ENCODE measurements at places on chromosomes 4 and X.

- DNase-seq = no peak
Observed at GRCh38 chr4:164239433-164239832, 514.5 kb upstream of the SMIM31 start.

GRCh38 chr4:111450867-111451266 is 694.4 kb upstream of the FAM241A start:
- no peak for DNase-seq

GRCh38 chrX:116267511-116268040 is 97.0 kb downstream of the AGTR2 start:
- no peak for DNase-seq

- DNase-seq = no peak
Observed at GRCh38 chr4:76658231-76659102, 223.4 kb downstream of the SHROOM3 start.

GRCh38 chr4:107068116-107068515 is 32.0 kb upstream of the DKK2 start:
- DNase-seq = no peak

- no peak for DNase-seq
Observed at GRCh38 chr4:54726907-54727306, 69.2 kb downstream of the KIT start.

DNA sequence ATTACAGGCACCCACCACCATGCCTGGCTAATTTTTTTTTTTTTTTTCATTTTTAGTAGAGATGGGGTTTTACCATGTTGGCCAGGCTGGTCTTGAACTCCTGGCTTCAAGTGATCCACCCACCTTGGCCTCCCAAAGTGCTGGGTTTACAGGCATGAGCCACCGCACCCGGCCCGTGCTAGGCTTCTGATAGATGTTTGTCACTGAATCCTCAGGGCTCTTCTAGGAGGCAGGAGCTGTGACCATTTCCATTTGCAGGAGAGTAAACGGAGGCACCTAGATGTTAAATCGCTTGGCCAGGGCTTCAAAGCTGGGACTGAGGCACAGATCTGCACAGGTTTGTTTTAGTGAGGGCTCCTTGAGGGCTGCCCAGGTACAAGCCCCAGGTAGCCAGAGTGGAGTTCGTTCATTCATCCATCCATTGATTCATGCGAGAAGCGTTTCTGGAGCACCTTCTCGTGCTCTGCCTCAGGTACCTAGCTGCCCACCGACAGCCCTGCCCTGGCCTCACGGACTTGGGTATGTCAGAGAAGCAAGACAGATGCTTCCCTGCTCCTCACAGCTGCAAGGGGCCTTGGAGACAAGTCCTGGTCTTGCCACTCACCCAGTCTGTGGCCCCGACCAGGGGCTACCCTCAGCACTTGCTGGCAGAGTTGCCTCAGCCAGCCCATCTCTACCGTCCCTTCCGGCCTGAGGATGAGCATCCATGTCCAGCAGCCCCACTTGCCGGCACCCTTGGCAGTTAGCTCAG is 106.4 kb downstream of the PSAPL1 start:
- DNase-seq = no peak

DNA sequence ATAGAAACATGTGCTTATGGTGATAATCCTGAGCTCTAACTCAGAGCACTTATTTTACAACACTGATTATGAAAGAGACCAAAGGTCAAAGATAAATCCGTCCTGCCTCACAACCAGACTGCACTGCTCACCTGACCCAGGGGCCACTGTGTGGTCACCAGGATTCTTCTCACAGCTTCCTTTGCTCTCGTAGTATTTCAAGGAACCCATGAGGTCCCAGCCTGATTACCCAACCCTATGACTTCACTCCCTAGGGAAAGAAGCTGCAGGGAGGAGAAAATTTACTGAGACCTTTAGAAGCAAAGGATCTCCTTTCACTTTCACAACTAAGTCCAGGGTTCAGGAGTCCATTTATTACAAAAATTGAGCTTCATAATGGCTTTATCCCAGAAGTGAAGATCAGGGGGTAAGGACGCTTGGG is 9.6 kb downstream of the SLC25A5 start:
- no peak for DNase-seq

DNA sequence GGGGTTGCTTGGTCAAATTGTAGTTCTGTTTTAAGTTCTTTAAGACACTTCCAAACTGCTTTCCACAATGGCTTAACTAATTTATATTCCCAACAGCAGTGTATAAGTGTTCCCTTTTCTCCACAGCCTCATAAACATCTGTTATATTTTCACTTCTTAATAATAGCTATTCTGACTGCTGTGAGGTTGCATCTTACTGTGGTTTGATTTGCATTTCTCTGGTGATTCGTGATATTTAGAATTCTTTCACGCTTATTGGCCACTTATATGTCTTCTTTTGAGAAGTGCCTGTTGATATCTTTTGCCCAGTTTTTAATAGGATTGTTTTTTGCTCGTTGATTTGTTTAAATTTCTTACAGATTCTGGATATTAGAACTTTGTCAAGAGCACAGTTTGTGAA is 278.6 kb upstream of the ITM2A start:
- no peak for DNase-seq

GRCh38 chrX:119826399-119826959 is 26.3 kb downstream of the UPF3B start:
- no peak for DNase-seq

- no peak for DNase-seq
Observed at GRCh38 chr4:118736900-118737299, 51.7 kb downstream of the METTL14 start.

DNA sequence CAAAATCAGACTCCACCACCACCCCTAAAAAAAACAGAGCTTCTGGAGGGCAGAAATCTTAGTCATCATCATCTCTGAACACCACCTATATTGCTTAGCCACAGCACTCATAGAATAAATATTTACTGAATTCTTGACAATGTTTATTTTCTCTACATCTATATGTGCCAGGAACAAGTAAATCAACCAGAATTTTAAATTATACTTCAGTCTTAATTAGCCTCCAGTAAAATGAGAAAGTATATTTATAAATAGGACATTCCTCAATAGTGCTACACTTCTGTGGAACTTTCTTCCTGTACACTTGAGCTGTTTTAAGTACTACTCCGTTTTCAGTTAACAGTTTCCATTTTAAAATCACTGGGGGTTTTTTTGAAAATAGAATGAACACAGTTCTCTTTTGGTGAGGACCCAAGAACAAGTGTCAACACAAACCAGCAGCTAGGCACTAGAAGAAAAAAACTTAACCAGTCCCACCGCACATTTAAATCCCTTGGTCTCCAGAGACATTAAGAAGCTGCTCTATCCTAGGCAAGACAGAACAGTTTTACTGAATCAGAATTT is 25.5 kb downstream of the SMIM14 start:
- DNase-seq = no peak

- DNase-seq = no peak
Observed at GRCh38 chr4:42736527-42737195, 79.8 kb upstream of the ATP8A1 start.

- no peak for DNase-seq
Observed at GRCh38 chr4:23889814-23890341, at the start of gene PPARGC1A. PPARGC1A (minus strand) TSS chr4:23890047; CDS start chr4:23889957, 90 bp downstream.

DNA sequence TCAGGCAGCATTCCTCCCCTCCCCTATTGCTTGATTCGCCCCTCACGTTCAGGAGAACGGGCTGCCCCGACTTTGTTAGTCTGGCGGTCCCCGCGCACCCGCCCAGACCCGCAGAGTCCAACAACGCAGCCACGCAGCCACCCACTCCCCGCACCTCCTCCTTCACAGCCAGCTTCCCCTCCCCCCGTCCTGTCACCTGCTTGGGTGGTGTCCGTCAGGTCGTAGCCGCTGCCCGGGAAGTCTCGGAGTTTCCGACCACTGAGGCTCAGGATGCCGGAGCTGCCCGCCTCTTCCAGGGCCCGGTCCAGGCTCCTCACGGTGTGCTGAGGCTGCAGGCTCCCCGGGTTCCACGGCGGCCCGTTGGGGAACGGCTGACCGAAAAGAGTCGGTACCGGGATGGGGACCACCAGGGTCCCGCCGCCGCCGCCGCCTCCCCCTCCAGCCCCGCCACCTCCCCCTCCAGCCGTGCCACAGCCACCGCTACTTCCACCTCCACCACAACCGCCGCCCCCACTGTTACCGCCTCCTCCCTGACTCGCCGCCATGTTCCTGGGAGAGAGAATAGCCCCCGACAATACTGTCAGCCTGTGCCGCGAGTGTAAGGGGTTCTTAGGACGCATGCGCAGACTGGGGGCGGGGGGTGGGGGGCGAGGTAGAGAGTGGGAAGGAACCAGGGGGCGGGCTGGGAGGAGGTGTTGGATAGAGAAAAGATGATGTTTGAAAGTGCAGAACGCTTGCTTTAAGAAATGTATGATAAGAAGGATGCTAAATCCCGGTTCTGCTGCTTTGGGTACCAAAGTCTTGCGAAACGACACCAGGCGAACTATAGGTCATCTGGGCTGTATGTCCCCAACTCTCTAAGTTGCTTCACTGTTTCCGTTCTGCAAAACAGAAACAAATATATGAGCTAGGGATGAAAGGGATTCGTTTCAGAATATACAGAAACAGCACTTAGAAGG is at the start of gene LRCH2:
LRCH2 (minus strand) TSS at position 600 of the 959 bp plus-strand sequence; CDS start at position 545, 55 bp downstream.
- DNase-seq = no peak

DNA sequence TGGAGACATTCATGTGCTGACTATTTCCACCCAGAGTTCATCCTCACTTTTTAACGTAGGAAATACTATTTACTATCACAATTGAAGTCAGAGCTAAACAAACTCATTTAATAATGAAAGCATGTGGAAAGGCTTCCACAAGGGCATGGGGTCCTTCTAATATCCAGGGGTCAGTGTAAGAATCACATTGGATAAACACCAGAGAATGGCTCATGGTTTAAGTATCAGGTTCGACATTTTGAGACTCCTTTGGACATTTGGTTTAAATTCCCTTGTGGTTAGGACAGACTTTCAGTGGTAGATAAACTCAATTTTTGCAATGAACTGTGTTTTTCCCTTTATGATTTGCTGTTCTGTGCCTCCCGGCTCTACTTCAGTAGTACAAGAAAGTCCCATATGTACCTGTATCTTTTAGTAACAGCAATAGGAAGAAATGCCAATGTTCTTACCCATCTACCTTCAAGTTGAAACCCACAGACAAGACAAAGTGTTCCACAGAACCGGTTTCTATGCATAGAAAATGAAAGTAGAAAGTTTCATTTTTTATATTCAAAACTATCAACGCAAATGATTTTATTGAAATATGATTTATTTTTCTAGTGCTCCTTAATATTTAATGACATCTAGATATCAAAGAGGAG is 589.0 kb upstream of the FAM241A start:
- no peak for DNase-seq

- no peak for DNase-seq
Observed at GRCh38 chr4:74054483-74055047, 16.1 kb upstream of the CXCL3 start.

DNA sequence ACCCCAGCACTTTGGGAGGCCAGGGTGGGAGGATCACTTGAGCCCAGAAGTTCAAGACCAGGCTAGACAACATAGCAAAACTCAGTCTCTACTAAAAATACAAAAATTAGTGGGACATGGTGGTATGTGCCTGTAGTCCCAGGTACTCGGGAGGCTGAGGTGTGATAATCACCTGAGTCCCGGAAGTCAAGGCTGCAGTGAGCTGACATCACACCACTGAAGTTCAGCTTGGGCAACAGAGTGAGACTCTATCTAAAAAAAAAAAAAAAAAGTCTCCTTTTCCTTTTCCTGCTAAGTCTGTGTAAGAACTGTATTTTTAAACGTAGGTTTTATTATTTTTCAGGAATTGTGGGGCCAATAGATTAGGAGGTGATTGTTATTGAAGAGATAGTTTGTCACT is 356.7 kb downstream of the ARHGAP24 start:
- no peak for DNase-seq

- no peak for DNase-seq
Observed at GRCh38 chr4:107473126-107473525, 246.9 kb downstream of the PAPSS1 start.

DNA sequence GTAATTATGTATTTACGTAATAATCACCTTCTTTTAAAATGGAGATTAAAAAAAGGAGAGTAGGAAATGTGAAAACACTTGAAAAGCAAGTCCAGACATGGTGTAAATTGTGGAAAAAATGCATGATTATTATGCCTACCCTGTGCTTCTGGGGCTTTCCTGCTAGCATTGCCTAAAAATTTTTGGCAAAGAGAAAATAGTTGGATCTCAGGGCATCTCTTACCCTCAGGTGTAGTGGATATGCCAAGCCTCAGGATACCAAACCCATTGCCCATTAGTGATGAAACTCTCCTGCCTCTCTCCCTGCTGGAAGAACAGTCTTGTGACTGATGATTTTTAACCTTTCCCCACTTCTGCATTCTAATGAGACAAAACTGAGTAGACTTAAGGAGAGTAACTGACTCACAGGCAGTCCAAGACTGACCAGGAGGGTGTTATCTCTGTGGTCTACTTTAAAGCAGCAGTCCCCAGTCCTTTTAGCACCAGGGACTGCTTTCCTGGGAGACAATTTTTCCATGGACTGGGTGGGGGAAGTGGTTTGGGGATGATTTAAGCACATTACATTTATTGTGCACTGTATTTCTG is 174.6 kb downstream of the ZNF330 start:
- DNase-seq = no peak

DNA sequence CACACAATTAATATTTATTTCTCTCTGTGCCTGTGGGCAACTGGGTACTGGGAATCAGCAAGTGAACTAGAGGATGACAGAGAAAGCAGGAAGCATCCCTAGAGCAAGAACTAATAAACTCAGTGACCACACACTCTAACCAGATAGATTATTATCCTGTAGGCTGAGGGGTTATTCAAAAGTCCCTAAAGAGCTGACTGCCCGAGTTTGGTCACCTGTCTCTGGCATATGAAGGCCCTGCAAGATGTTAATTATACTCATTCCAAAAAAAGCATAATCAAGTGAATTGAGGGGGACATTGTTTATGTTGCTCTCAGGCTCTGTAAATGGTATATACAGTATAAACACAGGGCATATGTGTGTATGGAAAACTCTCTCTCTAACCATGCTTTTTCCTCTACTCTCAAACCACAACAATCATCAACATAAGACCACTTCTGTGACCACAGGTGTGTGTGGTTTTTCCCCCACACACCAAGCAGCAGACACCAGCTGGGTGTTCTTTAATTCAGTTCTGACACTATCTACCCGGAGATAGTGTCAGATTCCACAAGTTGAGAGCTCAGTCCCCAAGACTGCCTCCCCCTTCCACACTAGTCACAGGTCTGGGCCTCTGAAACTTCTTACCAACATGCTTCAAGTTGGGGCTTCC is 6.2 kb upstream of the HPSE start:
- DNase-seq = no peak

DNA sequence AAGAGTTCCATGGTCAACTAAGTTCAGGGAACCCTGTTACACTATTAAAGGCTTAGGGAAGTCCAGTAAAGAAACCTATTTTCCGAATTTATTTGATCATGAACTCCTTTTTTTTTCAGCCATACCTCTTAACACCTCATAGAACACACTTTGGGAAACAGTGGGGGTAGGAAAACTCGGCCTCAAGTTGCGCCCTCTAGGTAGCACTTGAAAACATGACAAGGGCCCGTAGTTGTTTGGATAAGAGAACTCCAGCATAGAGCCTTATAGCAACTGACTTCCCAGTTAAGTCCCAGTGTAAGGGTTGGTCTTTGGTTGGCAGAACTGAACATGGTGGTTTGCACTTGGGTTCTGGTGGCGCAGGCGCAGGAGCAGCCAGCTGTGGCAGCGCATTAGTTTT is 14.4 kb downstream of the OGT start:
- no peak for DNase-seq

Data from stimulated activated CD8-positive, alpha-beta memory T cell treated with anti-CD3 and anti-CD28 coated beads, Interleukin-2, amount 100 ng/mL, for 1 hour (primary cell).